KBM-7 (cell line): ENCODE measurements at places on chromosomes 13 and 19.

DNA sequence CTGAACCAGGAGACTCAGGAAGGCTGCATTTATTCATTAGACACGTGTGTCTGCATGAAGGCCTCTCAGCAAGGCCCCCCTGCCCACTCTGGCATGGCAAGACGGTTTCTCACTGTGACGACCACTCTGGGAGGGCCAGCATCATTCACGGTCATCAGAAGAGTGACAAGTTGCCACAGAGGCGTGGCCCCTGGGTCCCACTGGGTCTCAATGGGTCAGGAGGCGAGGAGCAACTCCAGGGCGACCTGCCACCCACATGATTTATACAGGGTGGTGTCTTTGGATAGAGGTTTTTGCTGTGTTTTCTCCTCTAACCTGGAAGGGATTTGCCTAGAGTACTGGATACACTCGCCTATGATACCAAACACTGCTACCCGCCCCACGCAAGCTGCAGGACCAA is 60.7 kb downstream of the KLF2 start:
- no peak for DNase-seq

DNA sequence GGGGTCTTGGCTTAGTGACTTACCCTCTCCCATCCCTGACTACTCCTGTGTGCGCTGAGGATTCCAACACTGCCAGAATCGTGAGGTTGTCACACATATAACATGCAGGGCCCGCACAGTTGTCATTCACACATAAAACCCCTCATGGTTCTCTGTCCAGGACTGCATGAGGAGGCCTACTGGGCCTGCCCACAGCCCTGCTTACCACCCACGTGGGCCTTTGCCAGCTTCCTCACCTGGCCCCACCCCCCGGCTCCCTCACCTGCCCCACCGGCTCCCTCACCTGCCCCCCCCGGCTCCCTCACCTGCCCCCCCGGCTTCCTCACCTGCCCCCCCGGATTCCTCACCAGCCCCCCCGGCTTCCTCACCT is 197.2 kb downstream of the TEX29 start:
- DNase-seq, result no peak

GRCh38 chr13:21929400-21929799 is 258.5 kb downstream of the FGF9 start:
- no peak for DNase-seq

DNA sequence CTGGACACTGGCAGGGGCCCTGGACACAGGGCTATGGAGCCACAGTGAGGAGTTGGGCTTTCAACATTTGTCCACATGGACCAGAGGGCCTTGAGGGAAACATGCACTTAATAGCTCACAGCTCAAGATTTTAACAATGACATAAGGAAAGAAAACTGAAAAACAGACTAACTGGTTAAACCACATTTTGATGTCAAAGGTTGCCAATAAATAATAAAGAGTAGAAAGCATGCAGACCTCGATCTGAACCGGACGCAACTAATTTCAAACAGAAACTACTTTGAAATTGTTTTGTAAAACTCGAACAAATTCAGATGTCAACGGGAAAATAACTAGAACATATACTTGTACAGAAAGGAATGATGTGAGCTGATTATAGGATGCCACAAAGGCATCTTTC is 15.5 kb upstream of the ZNF888 start:
- no peak for DNase-seq

DNA sequence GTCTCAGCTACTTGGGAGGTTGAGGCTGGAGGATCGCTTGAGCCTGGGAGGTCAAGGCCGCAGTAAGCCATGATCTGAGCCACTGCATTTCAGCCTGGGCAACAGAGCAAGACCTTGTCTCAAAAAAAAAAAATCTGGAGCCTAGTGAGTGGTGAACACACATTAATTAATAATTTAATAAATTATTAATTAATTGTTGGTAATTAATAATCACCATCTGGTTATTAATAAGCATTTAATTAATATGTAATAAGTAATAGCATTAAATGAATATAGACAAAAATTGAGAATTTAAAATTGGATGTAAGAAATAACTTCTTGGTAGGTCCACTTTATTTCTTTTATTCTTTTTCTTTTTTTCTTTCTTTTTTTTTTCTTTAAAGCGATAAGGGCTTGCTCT is 31.9 kb upstream of the CEBPA start:
- DNase-seq, result no peak

DNA sequence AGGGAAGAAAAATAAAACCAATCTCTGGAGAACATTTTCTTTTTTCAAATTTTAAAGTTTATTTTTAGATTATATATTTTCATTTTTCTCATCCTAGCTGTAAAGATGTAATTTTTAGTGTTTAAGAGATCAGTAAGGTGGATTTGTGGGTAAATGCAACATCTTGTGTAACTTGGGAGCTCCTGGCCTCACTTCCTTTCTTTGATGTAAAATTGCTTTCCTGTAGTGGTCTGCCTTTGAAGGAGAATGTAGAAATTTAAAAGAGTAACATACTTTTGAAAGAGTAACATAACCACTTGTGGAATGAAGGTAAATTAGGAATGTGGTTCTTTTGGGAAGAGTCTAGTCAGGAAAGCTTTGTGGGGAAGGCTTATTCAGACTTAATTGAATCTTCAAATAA is 95.7 kb upstream of the AKAP11 start:
- DNase-seq, result no peak

DNA sequence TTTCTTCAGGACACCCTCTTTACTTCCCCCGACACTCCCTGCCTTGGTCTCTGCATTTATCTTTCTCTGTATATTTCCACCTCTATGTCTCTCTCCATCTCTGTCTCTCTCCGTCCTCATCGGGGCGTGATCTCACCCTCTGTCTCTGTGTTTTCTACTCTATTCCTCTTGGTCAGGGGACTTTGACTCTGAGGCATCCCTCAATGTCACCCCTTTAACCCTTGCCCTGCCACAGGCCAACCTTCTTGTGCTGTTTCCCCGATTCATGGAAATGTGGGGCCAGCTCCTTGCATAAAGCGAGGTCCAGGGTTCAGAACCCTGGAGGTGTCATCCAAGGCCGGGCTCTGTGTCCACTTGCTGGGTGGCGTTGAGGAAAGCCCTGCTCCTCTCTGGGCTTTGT is 46.8 kb downstream of the COLGALT1 start:
- no peak for DNase-seq

GRCh38 chr13:43934273-43934672 is 54.6 kb downstream of the LACC1 start:
- no peak for DNase-seq

DNA sequence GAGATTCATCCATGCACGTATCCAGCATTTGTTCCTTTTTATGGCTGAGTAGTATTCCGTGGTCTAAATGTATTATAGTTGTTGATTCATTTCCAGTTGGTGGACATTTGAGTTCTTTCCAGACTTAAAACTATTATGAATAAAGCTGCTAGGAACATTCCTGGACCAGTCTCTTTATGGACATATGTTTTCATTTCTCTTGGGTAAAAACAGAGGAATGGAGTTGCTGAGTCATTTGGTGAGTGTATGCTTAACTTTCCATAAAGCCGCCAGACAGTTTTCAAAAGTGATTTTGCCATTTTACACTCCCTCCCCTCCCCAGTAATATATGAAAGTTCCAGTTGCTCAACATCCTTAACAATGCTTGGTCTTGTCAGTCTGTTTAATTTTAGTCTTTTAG is 116.4 kb downstream of the TSHZ3 start:
- DNase-seq, result no peak

DNA sequence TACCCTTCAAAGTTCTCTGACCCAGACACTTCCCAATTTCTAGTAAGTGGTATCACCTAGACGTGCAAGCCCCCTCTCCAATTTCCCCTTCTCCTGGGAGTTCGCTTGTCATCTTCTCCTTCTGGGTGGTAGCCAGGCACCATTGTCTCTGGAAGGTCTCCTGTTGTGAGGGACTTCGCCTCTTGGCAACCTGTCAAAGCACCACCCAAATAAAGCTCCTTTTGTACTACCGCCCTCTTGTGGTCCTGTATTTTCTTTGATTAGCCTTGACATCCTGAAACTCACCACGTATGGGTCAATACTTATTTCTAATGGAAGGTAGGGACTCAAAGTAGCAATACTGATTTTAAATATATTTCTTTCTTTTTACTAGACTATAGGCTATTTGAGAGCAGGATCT is 8.2 kb downstream of the GPC5 start:
- DNase-seq, result peak; percentile 68

DNA sequence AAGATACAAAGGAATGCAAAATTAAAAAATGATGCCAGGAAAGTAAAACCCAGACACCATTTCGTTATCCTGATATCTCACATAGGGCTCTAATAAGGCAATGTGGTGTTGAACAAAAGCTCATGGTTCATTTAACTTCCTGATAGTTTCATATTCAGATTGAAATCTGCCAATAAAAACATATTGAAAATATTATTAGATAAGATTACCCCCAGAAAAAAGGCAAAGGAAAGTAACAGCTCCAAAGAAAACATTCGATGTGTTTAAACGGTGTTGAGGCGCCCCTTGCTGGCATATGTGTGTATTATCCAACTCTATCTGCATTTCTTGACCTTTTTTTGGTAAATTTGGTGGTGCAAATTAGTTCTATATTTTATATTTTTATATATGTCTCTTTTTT is 75.9 kb downstream of the ESD start:
- peak; percentile 31 for DNase-seq

GRCh38 chr13:44230071-44230470 is 143.6 kb upstream of the SERP2 start:
- no peak for DNase-seq

GRCh38 chr13:49217962-49218492 is 2.1 kb upstream of the MLNR start:
- DNase-seq, result no peak

DNA sequence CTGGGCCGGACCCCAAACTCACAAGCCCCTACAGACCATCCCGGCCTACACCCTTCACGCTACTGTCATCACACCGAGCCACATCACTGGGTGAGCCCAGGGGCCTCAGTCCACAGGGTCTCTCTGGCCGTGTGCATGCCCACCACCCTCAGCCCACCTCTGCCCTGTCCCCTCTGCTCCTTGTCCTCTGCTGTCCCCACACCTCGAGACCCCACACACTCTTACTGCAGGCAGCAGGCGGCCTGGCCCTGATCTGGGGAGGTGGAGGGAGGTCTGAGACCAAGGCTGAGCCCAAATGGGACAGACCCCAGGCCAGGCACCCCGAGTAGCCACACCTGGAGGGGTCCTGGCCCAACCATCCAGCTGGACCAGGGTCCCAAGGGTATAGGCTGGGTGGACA is 35.2 kb downstream of the PEPD start:
- no peak for DNase-seq

GRCh38 chr13:91312324-91312723 is 35.2 kb upstream of the MIR17HG start:
- peak; percentile 27 for DNase-seq

GRCh38 chr13:112573710-112574109 is 14.2 kb downstream of the TUBGCP3 start:
- DNase-seq, result no peak

DNA sequence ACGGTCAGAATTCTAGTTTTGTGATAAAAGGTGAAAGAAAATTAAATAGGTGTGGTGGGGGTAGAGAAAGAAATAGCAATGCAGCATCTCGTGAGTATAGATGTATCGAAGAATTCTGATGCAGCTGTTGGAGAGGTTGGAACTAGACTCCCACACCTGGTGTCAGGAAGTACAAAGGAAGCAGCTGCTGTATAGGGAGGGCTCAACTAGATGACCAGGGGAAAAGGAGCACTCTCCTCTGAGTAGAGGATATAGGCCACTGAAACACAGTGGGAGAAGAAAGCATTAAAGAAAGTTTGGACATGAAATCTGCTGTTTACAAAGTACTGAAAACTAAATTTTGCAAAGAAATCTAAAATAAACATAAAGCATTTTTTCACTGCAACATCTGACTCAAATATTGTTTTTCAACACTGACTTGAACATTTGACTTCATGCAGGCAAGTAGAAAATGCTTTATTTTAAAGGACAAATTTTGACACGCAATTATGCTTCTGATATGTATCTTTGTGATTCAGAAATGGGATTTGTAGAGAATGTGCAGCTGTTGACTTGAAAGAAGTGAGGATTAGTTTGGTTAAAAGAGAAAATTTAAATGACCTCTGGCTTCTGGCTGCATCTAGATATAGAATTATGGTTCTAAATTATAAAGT is 82.2 kb downstream of the MIPEP start:
- DNase-seq, result no peak

DNA sequence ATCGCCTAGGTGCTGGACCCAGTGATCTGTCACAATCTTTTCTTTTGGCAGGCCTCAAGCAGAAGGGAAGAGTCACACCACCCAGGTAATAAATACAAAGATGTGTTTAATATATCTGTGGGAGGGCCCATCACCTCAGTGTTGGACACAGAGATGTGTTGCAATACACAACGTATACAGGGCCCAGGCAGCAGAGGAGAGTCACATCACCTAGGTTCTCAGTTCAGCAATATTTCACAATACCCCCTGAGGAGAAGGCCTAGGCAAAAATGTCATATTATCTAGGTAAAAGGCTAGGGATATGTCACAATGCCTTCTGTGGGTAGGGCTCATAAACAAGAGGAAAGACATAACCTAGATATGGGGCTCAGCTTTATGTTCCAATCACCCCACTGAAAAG is 53.5 kb upstream of the ZNF728 start:
- no peak for DNase-seq

DNA sequence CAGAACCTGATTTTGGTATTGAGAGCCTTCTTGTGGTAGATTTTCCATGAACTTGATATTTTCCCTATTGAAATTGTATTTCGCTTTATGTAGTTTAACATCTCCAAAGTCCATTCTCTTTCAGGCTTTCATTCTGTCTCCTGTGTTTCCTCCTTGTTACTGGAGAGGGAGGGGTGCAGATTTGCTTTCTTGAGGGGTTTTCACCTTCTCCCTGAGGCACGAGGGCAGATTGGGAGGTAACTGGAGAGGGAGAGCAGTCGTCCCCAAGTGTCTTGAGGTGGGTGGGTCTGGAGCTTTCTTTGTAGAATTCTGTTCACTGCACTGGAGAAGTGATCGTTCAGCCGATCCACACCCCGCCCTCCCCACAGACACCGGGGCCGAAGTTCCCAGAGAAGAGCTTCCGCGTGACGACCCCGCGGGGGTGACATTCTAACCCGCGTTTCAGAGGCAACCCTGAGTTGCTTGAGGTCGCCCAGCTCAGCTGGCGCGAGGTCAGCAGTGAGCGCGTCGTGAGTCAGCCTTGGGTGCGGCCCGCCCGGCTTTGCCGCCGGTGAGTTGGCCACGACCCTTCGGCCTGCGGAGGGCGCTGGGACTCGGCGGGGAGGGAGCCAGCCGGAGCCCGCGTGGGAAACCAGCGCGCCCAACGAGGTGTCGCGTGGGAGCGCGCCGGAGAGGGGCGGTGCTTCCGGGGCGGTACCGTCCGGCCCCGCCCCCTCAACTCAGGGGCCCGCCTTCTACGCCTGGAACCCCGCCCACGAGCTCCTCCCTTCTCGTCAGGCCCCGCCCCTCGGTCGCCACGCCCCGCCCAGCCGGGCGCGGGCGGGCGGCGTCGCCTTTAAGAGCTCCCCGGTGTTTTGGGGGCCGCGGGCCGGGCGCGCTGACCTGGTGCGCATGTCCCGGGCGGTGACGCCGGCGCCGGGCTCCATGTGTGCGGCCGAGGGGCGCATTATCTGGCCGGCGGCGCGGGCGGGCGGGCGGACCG is at the start of gene GATAD2A:
GATAD2A (plus strand) TSS at position 797 of the 982 bp plus-strand sequence. CDS start 59,671 bp downstream, outside the sequence.
- DNase-seq, result peak; percentile 88

GRCh38 chr19:1163934-1164683 is 10.0 kb downstream of the SBNO2 start:
- no peak for DNase-seq
